Frontal cortex (tissue), 4 donors: ENCODE measurements at places on chromosomes 5 and 9.
A peak's percentile ranks its signal among the peaks of the same experiment; 100 is the strongest.

GRCh38 chr5:135100431-135100830 lies 66.4 kb upstream of the PITX1 start:
- no peak for DNase-seq

DNA sequence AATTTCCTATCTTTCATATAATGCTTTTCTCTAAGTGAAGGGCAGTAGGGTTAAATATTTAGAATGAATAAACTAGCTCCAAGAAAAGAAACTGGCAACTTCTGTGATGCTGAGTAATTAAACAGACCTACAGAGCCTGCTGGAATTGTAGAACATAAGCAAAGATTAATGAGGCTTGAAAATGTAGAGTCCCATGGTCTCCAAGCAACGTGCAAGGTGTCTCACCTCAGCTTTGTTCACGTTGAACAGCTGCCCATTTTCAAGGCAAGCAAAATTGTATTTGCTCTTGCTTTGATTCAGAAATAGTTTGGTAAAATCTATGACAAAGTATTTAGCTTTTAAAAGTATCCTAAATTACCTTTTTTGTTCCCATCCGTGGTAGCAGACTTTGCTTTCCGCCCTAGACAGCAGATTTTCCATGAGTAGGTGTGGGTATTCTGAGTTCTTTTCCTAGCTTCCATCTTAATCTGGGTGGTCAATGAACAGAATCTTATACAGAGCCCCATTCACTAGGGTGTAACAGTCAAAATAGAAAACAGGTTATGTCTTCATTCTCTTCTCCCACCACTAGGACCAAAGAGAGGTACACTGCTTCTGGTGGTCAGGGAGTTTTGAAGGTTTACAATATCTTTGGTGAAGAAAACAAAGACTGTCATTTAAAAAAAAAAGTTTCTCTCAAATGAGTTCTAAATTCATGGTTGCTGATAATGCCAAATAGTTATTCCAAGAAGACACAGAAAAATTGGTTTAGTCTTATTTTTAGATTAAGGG lies 52.1 kb upstream of the TYRP1 start:
- DNase-seq: no peak

DNA sequence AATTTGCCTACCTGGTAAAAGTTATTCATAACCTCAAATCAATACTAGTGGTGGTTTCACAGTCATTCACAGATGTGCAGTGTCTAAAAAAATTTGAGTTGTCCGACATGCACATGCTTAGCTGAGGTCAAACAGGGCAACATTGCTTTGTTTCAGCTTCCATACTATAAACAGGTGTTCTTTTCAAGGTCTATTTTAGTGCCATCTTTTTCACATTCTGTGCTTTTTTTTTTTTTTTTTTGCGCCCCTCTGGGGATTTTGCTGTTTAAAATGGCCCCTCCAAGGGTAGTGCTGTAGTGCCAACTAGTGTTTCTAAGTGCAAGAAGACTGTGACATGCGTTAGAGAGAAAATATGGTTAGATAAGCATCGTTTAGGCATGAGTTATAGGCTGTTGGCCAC lies 14.5 kb downstream of the PHAX start:
- DNase-seq: no peak

DNA sequence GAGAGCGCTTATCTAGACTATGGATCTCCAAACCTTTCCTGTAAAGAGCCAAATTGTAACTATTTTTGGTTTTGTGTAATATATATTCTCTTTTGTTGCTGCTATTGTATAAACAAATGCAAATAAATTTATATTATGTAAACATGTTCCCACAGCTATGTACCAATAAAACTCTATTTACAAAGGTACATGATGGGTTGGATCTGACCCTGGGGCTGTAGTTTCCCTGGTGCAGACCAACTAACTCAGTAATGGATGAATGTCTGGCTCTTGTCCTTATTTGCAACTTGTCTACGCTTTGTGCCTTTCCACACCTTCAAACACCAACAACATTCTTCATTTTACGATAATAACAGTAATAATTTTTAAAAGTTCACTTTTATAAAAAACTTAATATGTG lies 27.5 kb upstream of the SPINK14 start:
- no peak for DNase-seq

DNA sequence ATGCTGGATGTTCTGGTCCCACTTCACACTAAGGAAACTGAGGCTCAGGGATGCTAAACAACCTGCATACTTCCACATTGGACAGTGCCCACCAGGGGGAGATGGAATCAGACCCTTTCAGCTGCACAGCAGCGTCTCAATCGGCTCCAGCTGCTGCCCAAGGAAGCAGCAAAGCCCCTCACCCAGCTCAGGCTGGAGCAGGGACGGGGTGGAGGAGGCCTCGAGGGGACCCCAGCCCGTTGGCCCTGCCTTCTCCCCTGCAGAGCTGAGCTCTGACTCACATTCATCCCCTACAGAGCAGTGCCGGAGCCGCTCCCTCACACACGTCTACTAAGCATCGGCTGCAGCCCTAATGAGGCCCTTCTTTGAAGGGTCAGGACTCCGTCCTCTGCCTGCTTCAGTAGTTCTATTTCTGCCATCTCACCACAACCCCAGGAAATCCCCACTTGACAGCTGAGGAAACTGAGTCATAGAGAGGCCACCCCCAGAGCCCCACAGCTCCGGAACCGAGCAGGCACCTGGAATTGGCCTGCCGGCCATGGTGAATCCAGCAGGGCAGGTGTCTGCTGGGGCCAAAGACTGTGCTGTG lies 21.5 kb upstream of the SUSD3 start:
- DNase-seq: no peak

- peak; percentile 49 for DNase-seq
Measured at GRCh38 chr9:89278997-89279739, 31.8 kb upstream of the CKS2 start.

GRCh38 chr5:168740092-168740800 lies 161.1 kb upstream of the PANK3 start:
- no peak for DNase-seq

GRCh38 chr5:123845356-123846100 lies 333.6 kb downstream of the CSNK1G3 start:
- no peak for DNase-seq

- no peak for DNase-seq
Measured at GRCh38 chr5:148748702-148749392, 77.6 kb upstream of the ADRB2 start.

- no peak for DNase-seq
Measured at GRCh38 chr5:60410427-60410826, 289.5 kb downstream of the DEPDC1B start.

- DNase-seq: no peak
Measured at GRCh38 chr5:142353071-142353472, 28.3 kb upstream of the SPRY4 start.

DNA sequence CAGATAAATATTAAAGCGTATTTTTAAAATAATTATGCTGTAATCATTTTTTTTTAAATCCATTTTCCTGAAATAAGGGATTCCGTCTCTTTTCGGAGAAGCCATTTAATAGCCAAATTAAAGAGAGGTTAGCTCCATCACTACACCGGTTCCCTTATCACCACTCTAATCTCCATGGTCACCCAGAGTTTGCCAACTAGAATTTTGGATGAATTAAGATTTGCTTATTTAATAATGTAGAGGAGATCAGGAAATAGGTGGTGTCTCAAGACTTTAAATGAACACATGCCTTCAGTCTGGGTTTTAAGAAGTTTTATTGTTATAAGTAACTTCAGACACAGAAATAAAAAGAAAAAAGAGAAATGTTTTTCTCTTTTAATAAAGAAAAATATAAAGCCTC lies 151.7 kb downstream of the TTC39B start:
- DNase-seq: no peak

DNA sequence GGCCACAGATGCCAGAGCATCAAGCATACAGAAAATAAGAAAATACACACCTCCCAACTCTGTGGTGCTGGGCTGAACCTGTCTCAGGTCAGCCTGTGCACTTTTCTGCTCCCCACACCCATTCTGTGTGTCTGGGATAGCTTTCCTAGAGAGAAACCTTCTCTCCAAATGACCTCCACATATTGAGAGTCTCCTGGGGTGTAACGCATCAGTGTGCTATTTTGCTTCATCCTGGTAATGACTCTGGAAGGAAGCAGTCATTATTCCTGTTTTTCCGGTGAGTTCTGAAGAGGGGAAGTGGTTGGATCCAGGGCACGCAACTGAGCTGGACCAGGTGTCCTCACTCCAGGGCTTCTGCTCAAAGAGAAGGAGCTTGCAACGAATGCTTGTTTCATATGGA lies 73.2 kb upstream of the SH3PXD2B start:
- DNase-seq: no peak

DNA sequence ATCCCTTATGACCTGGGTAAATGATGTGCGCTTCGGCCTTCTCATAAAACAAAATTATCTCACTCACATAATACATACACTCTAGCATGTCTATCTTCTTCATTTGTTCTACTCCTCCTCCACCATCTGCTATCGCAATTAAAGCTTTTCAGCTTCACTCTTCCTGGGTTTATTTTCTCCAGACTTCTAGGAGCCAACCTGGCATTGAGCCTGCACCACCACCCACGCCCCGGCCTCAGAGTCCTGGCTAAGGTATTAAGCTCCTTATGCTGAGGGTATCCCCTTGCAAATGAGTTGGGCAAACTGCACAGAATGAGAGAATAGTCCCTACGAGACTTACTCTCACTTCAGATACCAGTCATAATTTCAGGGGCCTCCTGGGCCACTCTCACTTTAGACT lies 236.1 kb upstream of the CDH12 start:
- DNase-seq: no peak

DNA sequence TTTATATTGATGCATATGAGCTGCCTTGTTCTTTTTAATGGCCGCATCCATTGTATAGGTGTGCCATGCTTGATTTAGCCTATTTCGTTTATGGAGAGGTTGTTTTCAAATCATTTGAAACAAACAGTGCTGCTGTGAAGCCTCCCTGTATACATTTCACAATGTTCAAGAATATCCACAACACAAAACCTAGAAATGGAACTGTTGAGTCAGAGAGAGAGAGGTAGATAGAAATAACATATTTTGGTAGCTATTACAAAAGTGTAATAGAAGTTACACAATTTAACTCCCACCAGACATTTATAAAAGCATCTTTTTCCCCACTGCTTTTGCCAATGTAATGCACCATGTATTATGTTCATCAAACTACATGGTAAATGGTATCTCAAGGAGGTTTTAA lies 82.0 kb downstream of the FRMD3 start:
- no peak for DNase-seq

- no peak for DNase-seq
Measured at GRCh38 chr9:76687861-76688391, 76.3 kb upstream of the PCA3 start.

GRCh38 chr5:144086295-144086694 lies 84.2 kb downstream of the YIPF5 start:
- DNase-seq: no peak

- DNase-seq: no peak
Measured at GRCh38 chr9:19306568-19306967, 73.5 kb downstream of the RPS6 start.

DNA sequence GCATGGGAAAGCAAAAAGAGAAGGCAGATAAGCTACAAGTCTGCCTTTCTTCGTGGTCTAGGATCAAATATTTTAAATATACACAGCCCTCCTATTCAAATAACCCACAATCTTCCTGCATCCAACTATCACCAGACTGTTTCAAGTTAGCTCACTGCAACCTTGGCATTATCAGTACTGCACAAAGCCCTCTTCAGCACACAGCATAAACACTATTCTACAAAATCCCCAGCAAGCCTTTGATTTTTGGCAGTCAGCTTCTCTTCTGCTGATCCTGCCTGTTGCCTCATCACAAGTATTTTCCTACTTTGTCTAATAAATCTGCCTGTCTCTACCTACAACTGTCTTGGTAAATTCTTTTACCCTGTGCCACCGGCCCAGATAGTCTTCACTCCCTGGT lies 142.9 kb downstream of the COX7C start:
- no peak for DNase-seq

DNA sequence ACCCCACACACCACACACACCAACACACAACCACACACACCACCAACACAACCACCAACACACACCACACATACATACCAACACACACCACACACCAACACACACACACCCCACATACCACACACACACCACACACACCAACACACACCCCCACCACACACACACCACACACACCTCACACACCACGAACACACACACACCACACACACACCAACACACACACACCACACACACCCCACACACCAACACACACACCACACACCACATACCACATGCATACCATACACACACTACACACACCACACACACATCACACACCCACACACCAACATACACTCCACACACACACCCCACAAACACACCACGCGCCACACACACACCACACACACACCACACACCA lies 171.4 kb downstream of the GOLPH3 start:
- no peak for DNase-seq

- DNase-seq: peak; percentile 68
Measured at GRCh38 chr5:177132136-177133095, 1.2 kb upstream of the NSD1 start.

- no peak for DNase-seq
Measured at GRCh38 chr5:10987925-10988504, 227.0 kb upstream of the DAP start.

DNA sequence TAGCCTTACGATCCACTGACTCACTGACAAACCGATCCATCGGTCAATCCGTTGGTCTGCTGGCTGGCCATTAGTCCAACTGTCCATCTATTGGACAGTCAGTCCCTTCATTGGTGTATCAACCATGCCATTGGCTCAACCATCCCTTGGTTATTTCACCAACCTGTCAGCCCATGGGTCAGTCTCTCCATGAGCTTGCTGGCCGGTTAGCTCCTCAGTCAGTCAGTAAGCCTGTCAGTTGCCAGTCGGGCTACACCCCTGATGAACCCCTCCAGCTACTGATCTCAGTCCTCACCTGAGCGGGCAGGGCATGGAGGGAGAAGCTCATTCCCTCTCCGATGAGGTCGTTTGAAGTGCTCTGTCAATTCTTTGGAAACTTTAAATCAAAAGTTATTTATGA lies 166.5 kb downstream of the FGF18 start:
- no peak for DNase-seq

DNA sequence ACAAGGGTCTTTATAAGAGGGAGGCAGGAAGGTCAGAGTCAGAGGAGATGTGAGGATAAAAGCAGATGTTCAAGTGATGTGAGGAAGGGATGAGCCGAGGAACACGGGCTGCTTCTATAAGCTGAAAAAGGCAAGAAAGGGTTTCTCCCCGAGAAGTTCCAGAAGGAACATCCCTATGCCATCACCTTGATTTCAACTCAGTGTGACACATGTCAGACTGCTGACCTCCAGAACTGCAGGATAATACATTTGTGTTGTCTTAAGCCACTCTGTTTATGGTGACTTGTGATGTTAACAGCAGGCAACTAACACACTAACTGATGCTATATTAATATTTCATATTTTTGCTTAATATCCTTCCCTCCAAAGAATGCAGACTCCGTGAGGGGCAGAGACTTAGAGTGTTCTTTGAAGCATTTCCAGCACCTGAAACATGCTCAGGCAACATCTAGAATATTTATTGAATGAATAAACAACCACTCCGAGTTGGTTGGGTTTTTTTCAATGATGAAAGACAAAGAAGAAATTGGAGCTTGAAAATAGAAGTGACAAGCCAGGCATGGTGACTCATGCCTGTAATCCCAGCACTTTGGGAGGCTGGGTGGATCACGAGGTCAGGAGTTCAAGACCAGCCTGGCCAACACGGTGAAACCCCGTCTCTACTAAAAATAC lies 77.6 kb upstream of the ADRA1B start:
- DNase-seq: no peak

GRCh38 chr9:118170032-118170955 lies 466.1 kb downstream of the TLR4 start:
- DNase-seq: peak; percentile 9

- no peak for DNase-seq
Measured at GRCh38 chr5:179746872-179747271, 14.2 kb downstream of the MAML1 start.
